ENCODE measurements at places on chromosomes 5 and 9. TPM values are rescaled to one million over a fixed set of nuclear protein-coding genes. Genes with fewer than 3 reads are reported as not detected.
A peak's percentile ranks its signal among the peaks of the same experiment; 100 is the strongest.

DNA sequence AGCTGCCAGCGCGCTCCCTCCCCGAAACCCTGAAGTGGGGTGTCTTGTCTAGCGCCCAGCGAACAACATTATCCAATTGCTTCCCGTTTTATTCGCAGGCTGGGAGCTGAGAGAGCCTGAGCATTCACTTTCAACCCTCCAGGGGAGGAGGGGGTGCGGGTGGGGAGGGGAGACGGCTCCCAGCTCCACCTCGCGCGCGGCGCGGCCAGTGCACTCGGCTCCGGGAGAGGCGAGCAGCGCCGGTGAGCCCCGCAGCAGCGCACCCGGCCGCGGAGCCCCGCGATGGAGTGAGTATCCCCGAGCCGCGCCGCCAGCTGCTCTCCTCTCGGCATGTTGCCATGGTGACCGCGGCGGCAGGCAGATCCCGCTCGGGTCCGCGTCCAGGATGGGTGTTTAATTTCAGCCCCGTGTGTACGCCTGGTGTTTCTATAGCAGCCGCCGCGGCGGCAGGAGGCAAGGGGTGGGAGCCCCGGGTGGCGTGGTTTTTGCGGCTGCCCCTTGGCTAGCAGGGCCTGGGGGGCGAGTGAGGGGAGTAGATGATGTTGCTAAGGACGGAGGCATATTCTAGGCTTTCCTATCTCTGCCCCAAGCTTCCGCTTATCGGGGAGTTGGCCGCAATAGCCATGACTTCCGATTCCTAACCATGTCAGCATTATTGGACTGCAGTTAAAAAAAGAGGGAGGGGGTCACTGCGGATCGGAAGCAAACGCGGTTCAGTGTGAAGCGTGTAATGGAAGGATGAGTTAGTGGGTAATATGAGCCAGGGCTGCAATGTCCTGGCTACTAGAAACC is 139.2 kb upstream of the PALM2AKAP2 start:
- DNase-seq: peak; percentile 50

DNA sequence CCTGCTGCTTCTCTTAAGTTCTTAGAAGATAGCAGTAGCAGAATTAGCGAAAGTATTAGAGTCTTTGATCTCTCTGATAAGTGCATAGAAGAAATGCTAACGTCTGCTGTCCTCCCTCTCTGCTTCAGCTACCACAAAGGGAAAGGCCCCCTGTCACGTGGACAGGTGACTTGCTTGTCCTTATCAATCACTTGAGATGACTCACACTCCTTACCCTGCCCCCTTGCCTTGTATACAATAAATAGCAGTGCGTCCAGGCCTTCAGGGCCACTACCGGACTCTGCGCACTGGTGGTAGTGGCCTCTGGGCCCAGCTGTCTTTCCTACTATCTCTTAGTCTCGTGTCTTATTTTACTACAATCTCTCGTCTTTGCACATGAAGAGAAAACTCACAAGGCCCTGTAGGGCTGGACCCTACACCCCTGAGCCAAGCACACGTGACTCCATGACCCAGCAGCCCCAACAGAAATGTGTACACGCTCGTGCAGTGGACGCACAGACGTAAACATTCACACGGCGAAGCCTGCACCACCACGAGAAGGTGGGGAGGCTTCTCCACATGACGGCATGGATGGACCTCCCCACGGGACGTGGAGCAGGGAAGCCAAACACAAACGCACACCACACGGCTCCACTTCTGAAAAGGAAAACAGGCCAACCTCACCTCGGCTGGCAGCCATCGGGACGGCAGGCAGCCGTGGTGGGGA is 38.3 kb downstream of the PNPLA7 start:
- DNase-seq: no peak

- no peak for DNase-seq
Measured at GRCh38 chr9:70692431-70692830, 278.0 kb upstream of the KLF9 start.

DNA sequence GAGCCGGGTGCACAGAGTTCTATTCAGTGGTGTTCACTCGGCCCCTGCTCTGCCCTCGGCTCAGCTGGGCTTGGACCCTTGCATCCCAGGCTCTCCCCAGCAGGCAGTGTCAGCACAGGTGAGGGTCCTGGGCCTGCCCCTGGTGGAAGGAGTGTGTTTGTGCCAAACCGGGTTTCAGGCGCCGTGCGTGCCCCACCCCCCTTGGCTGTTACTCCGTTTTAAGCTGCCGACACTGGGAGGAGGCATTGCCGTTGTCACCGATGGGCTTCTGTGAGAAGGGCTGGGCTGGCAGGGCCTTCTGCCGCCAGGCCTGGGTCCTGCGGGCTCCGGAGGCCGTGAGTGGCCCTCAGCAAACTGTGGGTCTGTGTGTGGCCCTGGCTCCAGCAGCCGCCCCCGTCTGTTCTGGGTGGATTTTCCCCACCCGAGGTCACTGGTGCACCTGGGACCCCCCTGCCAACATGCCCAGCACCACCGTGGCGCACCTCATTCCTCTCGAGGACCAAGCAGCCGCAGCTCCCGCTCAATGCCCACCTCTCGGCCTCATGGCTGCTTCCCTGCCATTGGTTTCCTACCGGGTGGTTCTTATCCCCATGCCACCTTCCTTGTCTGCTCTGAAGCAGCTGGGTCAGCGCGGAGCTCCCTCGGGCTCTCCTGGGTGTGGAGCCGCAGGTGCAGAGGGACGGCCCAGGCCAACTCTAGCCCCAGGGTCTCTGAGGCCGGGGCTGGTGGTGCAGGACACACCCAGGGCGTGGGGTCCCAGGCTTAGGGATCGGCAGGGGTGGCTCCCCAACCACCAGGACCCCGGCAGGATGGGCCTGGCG is 44.3 kb upstream of the EXOC3 start:
- DNase-seq: no peak

DNA sequence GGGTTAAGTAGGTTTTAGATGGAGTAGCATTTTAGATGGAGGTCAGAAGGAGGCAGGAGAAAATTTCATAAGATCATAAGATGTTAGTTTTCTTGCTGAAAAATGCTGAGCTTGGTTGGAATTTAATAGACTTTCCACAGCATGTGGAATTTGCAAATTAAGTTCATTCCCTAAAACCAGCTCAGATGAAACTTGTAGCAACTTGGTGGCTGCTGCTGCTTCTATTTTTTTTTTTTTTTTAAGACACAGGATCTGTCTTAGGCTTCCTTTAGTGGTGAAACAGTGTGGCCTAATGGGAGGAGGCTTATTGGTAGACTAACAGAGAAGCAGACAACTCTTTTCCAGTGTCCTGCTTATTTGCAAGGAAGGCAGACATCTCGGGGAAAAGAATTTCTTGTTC is 154.5 kb downstream of the AOPEP start:
- DNase-seq: no peak

DNA sequence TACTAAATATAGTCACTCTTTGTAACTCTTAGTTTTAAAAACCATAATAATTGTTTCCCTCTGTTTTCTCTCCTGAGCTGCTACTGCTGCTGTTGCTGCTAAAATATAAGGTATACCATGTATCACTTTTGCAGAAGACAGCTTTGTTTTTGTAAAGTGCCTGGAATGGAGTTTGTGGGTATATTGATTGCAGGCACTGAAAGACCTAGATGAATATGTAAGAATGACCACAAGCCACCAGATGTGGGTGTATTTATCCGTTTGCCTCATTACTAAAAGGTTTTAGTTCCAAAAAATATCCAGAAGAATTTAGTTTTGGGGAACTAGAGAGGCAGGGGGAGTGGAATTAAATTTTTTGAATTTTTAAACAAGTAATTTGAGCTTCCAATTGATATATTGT is 151.1 kb upstream of the CDKN2B start:
- DNase-seq: no peak

DNA sequence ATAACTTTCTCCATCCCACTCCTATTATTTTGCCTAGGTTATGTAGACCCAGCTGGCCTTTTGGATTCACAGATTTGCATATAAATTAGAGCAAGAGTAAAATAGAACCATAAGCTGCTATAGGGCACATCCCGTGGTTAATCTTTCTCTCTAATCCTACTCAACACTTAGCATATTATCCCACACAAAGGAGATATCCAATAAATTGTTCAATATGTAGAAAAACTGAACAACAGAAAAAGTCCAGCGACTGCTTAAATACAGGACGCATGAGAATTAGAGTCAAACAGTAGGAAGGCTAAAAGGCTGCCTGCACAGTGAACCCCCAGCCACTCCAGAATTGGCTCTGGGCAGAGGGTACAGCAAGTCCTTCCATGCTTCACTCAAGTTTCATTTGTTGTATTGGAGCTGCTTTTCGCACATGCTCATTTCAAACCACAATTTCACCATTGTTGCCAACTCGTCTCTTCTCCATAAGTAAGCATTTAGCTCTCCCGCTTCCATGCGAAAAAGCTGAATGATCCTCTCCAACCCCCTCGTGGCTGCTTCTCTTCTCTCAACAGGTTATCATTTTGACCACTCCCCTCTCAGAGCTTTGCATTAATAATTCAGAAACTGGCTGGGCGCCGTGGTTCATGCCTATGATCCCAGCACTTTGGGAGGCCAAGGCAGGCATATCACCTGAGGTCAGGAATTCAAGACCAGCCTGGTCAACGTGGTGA is 14.1 kb upstream of the IQGAP2 start:
- DNase-seq: peak; percentile 63

The PDE6A gene
- total RNA-seq: not detected

Data from thyroid gland (tissue), 4 donors.